ENCODE measurements at places on chromosomes 7 and 10. TPM values are rescaled to one million over a fixed set of nuclear protein-coding genes. Genes with fewer than 3 reads are reported as not detected.

- no peak for DNase-seq
Measured at GRCh38 chr10:9535744-9536143, 1481.3 kb downstream of the GATA3 start.

- no peak for DNase-seq
Measured at GRCh38 chr7:90188281-90188680, 23.3 kb upstream of the STEAP2 start.

DNA sequence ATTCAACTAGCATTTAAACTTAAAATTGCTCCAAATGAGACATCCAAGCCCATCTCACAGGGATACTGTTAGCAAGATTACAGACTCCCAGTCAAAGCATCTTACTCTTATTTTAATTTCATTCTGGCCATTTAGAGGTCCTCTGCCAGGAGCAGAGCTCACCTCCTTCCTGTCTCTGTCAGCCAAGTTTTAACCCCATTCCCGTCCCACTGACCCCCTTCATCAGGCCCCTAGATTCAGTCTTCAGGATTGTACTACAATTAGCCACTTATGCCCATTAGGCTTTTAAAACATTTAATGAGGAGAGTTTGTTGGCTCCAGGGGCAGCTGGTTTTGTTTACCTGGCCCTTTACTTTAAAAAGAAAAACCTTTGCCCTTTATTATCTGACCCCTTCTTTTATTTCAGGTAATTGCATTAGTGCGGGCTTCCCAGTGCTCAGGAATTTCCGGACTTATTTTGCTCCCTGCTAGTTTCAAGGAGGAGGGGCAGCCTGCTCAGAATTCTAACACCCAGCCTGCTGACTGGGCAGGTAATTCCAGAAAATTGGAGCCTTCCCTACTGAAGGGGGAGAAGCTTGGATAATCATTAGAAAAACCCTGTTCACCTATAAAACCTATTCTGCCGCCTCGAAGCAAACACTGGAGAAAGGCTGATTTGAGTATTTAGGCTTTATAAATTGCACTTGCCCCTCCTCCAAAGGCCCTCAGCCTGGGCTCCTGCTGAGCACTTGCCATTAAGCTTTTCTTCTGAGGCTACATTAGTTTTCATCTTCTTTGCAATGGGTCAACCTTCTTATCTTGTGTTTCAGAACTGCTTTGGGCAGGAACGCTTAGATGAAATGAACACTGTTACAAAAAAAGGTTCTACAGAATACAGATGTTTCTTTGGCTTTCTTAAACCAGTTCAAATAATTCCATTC lies 200.5 kb upstream of the HPS1 start:
- no peak for DNase-seq

- DNase-seq: no peak
Measured at GRCh38 chr7:30971440-30971839, 7.7 kb downstream of the GHRHR start.

GRCh38 chr7:63071396-63071795 lies 927.3 kb upstream of the ZNF722 start:
- DNase-seq: no peak

GRCh38 chr7:33669251-33669670 lies 236.1 kb upstream of the BMPER start:
- no peak for DNase-seq

GRCh38 chr7:46317256-46317655 lies 396.2 kb upstream of the IGFBP3 start:
- no peak for DNase-seq

DNA sequence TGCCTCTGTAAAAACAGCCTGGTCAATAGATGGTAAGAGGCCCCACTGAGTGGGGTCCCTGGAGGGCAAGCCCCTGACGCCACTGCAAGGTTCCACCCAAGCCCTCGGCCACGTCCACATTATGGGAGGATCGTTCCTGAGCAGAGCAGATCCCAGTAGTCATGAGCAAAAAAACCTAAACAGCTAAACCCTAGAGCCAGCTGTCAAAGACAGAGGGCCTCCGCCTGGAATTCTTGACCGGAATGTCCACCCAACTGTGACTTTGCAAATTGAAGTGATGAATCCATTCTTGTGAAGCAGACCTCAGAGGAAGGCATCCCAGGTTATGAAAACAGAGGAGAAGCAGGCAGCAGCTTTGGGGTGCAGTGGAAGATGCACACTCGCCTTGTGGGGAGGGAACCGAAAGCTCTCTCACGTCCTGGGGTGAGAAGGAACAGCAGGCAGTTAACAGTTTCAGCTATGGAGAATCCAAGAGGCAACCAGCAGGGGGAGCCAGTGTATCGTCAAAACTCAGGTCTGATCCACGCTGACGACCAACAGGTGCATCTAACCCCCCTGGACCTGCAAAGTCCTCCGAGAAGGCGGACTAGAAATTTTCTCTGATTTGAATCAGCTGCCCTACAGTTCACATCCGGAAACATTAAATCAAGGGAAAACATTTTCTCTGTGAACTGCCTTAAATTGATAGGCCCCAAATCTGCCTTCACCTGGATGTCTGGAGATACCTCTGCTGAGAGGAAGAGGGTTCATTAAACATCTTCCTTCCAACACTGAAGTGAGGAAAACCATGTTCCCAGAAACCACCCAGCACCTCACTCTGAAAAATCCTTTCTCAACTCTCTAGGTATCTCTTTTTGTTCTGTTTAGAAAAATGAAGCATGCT lies 139.1 kb upstream of the PFKP start:
- peak; percentile 66 for DNase-seq

DNA sequence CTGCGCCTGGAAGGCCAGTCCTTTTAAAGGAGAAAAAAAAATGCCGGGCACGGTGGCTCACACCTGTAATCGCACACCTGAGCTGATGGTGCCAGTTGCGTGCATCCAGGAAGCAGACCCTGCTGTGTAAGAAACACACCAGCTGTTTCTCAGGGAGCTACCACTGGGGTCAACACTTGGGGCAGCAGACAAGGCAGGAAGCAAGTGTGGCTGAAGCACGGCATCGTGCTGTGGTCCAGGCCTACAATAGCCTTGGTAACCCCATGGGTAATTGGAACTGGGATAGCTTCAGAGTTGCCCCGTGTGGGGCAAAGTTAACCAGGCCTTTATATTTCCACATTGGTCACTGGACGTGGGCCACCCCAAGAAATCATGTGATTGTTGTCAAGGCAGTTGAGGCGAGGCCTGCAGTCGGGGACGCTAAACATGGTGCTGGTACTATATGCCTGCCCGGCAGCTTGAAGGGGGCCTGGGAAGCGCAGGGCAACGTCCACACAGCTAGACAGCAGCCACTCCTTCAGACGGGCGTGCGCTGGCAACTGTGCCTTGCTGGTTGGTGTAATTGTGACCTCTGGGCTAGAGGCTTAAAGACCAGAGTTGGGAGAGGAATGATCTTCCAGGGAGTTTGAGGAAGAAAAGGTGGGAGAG lies 2.5 kb upstream of the TACR2 start:
- no peak for DNase-seq

DNA sequence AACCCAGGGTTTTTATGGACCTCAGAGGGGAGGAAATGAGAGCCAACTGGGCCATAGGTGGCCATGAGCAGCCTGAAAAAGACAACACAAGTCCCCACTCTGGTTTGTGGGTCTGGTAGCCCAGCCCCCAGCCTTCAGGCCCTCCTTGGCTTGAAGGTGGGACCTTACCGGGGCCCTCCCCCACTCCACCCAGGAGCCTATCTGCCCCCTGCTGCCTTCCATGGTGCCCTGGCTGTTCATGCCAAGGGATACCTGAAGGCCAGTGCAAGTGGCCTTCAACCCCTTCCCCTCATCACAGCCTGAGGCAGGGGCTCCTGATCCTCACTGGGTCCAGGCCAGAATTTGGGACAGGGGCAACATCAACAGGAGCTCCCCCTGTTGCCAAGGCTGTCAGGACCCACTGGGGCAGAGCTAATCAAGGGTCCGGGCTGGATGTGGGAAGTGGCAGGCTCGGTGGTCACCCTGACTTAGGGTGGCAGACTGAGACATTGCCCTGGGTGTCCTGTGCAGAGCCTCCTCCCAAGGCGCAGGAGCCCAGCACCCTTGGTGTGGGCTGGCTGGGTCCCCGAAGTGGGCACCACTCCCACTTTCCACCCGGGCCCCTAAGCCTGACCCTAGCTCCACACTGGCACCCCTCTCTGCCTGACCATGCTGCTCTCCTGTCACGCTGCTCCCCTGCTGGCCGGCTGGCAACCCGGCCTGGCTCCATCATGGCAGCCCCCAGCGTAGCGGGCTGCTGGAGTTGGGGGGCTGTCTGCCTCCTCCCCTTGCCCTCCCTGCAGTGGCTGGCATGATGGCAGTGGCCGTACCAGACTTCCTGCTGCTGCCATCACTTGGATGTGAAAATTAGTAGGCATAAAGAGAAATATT lies 6.4 kb downstream of the WDFY4 start:
- DNase-seq: no peak

- no peak for DNase-seq
Measured at GRCh38 chr10:49280001-49280408, 19.0 kb upstream of the C10orf71 start.

- peak; percentile 62 for DNase-seq
Measured at GRCh38 chr7:66330961-66331360, 125.8 kb downstream of the TPST1 start.

The DLD gene
- polyA plus RNA-seq: 276 TPM

The ORC5 gene
- 2.4 TPM for polyA plus RNA-seq

The SPDYE8 gene
- polyA plus RNA-seq: not detected

The CNTNAP2 gene
- not detected for polyA plus RNA-seq

The ZP3 gene
- 1.3 TPM for polyA plus RNA-seq

The MRC1 gene
- polyA plus RNA-seq: 5.3 TPM

The EBLN1 gene
- polyA plus RNA-seq: not detected

The TRIM50 gene
- 0.08 TPM for polyA plus RNA-seq

All from heart left ventricle (tissue), 16 donors.